HCT116 (cell line): ENCODE measurements at places on chromosomes 16 and 17.
A peak's percentile ranks its signal among the peaks of the same experiment; 100 is the strongest.

GRCh38 chr17:12328204-12328603 is 307.5 kb downstream of the MAP2K4 start:
- no peak overlapping the region for H3K4me3 ChIP-seq
- no peaks in the 10 kb centered on the region for H3K27me3 ChIP-seq
- no peaks in the 10 kb centered on the region for H3K36me3 ChIP-seq
- no peak for DNase-seq
- no peaks in the 10 kb centered on the region for H3K4me1 ChIP-seq
- H3K27ac ChIP-seq = no peak overlapping the region

GRCh38 chr16:72111657-72112451 is 18.2 kb downstream of the DHX38 start:
- no peak overlapping the region for H3K27ac ChIP-seq
- DNase-seq = no peak
- H3K27me3 ChIP-seq = no peaks in the 10 kb centered on the region
- no peaks in the 10 kb centered on the region for H3K4me1 ChIP-seq
- peaks cover 28% of the 10 kb centered on the region; the same call in 1 of the 2 replicates for H3K36me3 ChIP-seq
- H3K4me3 ChIP-seq = no peak overlapping the region

GRCh38 chr16:88941913-88942909 is 34.8 kb downstream of the CBFA2T3 start:
- H3K27ac ChIP-seq = no peak overlapping the region
- peak; percentile 36 for DNase-seq
- peaks cover 18% of the 10 kb centered on the region; the same call in 1 of the 2 replicates for H3K4me1 ChIP-seq

DNA sequence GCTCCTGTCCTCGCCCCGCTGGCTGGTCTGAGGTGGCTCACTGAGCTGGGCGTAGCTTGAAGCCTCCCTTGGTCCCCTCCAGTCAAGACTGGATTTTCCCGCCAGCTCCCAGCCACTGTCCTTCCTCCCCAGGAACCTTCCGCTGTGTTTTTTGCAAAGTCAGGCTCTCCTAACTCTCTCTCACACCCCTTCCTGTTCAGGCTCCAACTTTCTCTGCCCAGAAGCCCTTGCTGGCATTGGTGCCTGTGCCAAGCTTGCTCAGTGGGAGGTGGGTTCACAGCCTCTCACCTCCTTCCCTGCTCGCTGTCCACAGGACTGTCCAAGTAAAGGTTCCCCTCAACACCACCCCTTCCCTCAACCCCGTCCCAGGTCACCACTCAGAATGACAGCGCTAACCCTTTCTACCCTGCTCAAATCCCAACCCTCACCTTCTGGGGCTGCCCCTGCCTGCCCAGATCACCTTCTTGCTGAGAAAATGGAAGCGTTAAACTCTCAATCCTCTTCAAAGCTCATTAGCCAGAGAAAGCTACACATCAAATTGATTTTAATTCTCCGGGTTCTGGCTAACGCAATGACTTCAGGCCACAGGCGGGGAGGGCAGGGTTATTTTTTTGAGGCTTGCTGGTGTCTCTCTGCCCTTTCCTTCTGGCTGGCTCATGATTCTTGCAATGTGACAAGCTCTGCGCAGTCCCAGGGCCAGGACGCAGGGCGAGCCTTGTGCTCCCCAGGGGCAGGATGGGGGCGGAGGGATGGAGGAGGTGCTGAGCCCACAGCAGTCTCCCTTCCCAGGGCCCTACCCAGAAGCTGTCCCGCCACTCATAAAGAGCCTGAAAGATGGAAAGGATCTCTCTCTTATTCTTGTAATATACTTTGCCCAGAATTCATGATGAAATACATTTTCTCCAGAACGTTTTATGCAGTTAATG is 357.2 kb upstream of the TNRC6C start:
- H3K27ac ChIP-seq = no peak overlapping the region; the same call in 1 of the 2 replicates
- H3K4me3 ChIP-seq = no peak overlapping the region
- H3K4me1 ChIP-seq = no peaks in the 10 kb centered on the region
- DNase-seq = no peak
- H3K27me3 ChIP-seq = no peaks in the 10 kb centered on the region

GRCh38 chr17:17191961-17192381 is 14.2 kb downstream of the PLD6 start:
- peaks cover 10% of the 10 kb centered on the region; the same call in 1 of the 2 replicates for H3K36me3 ChIP-seq
- DNase-seq = no peak
- H3K27me3 ChIP-seq = no peaks in the 10 kb centered on the region
- no peak overlapping the region for H3K27ac ChIP-seq

- no peak for DNase-seq
- H3K27ac ChIP-seq = peak overlapping the region; percentile 98
- no peaks in the 10 kb centered on the region for H3K27me3 ChIP-seq
- peaks cover 27% of the 10 kb centered on the region for H3K36me3 ChIP-seq
- H3K4me3 ChIP-seq = peak overlapping the region; percentile 68
Measured at GRCh38 chr17:81701288-81702071, 1.7 kb upstream of the MRPL12 start.

- no peaks in the 10 kb centered on the region for H3K36me3 ChIP-seq
- no peak overlapping the region for H3K27ac ChIP-seq
- no peak overlapping the region for H3K4me3 ChIP-seq
- 0 out of 2 replicates have a peak, but pooled peaks cover 9% of the 10 kb centered on the region for H3K27me3 ChIP-seq
- DNase-seq = no peak
Measured at GRCh38 chr16:23826528-23827045, 9.2 kb upstream of the PRKCB start.

DNA sequence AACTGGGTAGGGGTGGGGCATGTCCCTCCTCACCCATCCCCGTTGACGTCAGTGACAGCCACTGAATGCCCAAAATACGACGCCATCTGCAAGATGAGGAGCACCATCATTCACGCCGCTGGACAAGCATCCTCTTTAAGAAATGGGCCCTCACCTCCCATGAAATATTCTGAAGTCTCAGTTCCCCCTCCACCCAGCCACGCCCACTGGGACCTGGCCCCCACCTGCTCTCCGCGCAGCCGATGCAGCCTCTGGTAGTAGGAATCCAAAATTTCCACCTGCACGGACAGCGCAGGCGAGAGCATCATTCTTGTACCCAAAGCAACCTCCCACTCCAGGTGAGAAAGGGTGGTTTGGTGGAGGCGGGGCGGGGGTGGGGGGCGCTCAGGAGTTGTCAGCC is 5.6 kb downstream of the ITGA2B start:
- H3K36me3 ChIP-seq = no peaks in the 10 kb centered on the region
- no peak overlapping the region for H3K27ac ChIP-seq
- no peak overlapping the region for H3K4me3 ChIP-seq
- no peak for DNase-seq
- H3K4me1 ChIP-seq = peaks cover 18% of the 10 kb centered on the region

- no peaks in the 10 kb centered on the region for H3K4me1 ChIP-seq
- no peak for DNase-seq
- H3K36me3 ChIP-seq = no peaks in the 10 kb centered on the region
- H3K4me3 ChIP-seq = no peak overlapping the region
- no peaks in the 10 kb centered on the region for H3K27me3 ChIP-seq
Measured at GRCh38 chr16:80014241-80014939, 413.9 kb upstream of the MAF start.

GRCh38 chr17:49101054-49101534 is 31.5 kb upstream of the B4GALNT2 start:
- peak; percentile 72 for DNase-seq
- no peak overlapping the region for H3K4me3 ChIP-seq
- no peaks in the 10 kb centered on the region for H3K27me3 ChIP-seq
- peaks cover 17% of the 10 kb centered on the region for H3K4me1 ChIP-seq
- peak overlapping the region; percentile 53 for H3K27ac ChIP-seq

DNA sequence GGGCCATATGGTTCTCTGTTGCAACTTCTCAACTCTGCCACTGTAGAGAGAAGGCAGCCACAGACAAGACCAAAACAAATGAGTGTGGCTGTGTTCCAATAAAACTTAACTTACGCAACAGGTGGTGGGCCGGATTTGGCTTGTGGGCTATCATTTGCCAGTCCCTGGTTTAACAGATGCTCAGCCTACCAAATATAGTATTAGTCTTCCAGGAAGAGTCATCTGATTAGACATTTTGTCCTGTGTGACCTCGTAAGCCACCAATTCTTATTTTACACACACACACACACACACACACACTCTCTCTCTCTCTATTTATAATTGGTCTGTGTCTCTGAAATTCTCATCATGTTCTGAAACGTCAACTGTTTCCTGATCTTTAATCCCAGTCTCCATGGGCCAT is 245.9 kb downstream of the XYLT1 start:
- H3K27ac ChIP-seq = no peak overlapping the region
- no peaks in the 10 kb centered on the region for H3K36me3 ChIP-seq
- H3K4me1 ChIP-seq = no peaks in the 10 kb centered on the region
- DNase-seq = no peak

- DNase-seq = no peak
- no peaks in the 10 kb centered on the region for H3K36me3 ChIP-seq
- no peak overlapping the region for H3K27ac ChIP-seq
- no peak overlapping the region for H3K4me3 ChIP-seq
- H3K27me3 ChIP-seq = no peaks in the 10 kb centered on the region
Measured at GRCh38 chr17:41538565-41538991, 10.5 kb upstream of the KRT19 start.

- peak overlapping the region; percentile 60 for H3K4me3 ChIP-seq
- H3K27ac ChIP-seq = peak overlapping the region; percentile 82
- H3K4me1 ChIP-seq = peaks cover 6% of the 10 kb centered on the region; the same call in 1 of the 2 replicates
Measured at GRCh38 chr16:30535777-30536190, 1.1 kb upstream of the ZNF747 start.

DNA sequence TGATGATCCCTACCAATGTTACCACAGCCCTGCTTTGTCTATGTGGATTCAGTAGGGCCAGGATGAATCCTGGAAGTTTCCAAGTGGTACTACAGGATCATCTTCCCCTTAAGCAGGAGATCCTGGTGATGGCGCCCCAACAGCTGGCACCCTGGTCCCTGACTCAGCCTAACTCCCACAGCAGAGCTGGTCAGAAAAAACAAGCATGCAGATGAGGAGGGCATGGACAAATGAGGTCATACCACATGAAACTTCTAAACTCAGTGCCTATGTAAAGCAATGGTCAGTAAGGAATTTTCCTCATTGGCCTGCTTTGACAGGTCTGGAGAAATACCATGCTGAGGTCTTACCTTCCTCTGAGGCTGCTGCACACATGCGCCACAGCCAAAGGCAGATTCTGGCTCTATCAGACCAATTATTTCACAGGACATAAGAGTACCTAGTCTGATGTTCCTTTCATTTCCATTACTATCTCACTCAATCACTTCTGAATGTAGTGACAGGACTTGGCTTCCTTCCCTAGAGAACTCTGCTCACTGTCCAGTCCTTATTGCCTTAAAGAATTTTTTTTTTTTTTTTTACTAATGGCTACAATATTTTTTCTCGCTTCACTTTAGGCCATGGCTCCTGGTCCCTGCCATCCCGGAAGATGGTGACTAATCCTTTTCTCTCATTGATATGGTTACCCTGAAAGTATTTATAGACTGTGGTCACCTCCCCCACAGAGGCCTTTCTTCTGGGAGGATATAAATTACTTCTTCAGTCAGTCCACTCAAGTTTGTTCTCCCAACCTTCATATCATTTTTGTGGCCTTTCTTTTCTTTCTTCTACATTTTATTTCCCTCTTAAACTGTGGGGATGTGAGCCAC is 525.2 kb upstream of the PSMD7 start:
- H3K4me3 ChIP-seq = no peak overlapping the region
- H3K4me1 ChIP-seq = no peaks in the 10 kb centered on the region
- H3K27ac ChIP-seq = no peak overlapping the region
- H3K27me3 ChIP-seq = peaks cover 3% of the 10 kb centered on the region
- no peak for DNase-seq
- H3K36me3 ChIP-seq = no peaks in the 10 kb centered on the region

DNA sequence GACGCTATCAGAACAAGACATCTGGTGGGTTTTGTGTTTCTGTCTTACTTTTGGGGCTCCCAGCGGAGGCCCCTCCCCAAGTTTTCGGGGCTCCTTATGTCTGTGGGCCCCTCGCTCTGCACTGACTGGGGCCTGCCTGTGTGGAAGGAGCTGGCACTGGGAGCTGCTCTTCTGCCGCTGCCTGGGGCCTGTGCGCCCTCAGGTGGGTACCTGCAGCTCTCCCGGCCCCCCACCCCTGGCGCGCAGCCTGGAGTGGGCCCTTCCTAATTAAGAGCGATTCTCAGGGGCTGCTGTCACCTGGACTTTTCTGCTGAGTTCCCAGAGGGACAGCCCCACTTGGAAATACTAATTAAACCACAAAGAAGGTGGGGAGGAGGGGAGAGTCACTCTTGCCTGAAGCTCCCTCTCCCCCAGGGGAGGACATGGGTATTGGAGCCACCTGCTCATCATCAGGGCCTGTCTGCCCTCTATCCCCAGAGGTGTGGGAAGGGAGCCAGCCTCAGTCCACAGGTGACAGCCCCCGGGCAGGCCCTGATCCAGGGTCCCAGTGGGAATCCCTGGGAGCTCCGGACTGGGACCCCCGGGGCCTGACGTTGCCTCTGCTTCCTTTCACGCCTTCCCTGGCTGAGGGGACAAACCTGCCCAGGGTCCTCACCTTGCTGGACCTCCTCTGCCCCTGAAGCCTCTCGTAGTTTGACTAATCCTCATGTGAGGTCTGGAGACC is 36.5 kb downstream of the GSE1 start:
- peaks cover 24% of the 10 kb centered on the region for H3K4me1 ChIP-seq
- H3K27me3 ChIP-seq = no peaks in the 10 kb centered on the region
- no peak overlapping the region for H3K4me3 ChIP-seq
- H3K27ac ChIP-seq = no peak overlapping the region
- DNase-seq = no peak

GRCh38 chr16:48963901-48964615 is 317.6 kb downstream of the CBLN1 start:
- peak overlapping the region; percentile 82 for H3K27ac ChIP-seq
- peaks cover 42% of the 10 kb centered on the region for H3K4me1 ChIP-seq
- no peaks in the 10 kb centered on the region for H3K36me3 ChIP-seq
- peak overlapping the region; percentile 24 for H3K4me3 ChIP-seq
- DNase-seq = peak; percentile 74
- no peaks in the 10 kb centered on the region for H3K27me3 ChIP-seq

GRCh38 chr17:17119533-17119932 is 77.3 kb downstream of the MPRIP start:
- no peak overlapping the region for H3K4me3 ChIP-seq
- no peaks in the 10 kb centered on the region for H3K36me3 ChIP-seq
- H3K27ac ChIP-seq = peak overlapping the region; percentile 14; the same call in 1 of the 2 replicates
- peaks cover 16% of the 10 kb centered on the region; the same call in 1 of the 2 replicates for H3K4me1 ChIP-seq
- DNase-seq = no peak

DNA sequence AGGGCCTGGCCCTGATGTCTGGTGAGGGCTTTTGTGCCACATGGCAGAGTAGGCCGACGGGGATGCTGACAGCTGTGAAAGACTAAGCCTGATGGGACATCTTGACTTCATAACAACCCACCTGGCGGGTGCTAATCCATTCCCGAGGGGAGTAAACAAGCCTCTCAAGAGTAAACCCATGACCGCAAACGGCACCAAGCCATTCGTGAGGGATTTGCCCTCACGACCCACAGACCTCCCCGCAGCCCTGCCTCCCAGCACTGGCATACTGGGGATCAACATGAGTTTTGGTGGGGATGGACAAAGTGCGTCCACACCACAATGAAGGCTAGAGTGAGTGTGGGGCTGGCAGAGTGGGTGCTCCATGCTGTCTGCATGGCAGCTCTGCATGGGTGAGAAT is 11.7 kb downstream of the RNF213 start:
- no peaks in the 10 kb centered on the region for H3K4me1 ChIP-seq
- H3K36me3 ChIP-seq = no peaks in the 10 kb centered on the region
- H3K27me3 ChIP-seq = no peaks in the 10 kb centered on the region
- H3K4me3 ChIP-seq = no peak overlapping the region
- no peak overlapping the region for H3K27ac ChIP-seq
- DNase-seq = no peak
